ENCODE measurements at places on chromosomes 13 and 19. TPM values are rescaled to one million over a fixed set of nuclear protein-coding genes. Genes with fewer than 3 reads are reported as not detected.

The IGFL3 gene
- total RNA-seq = not detected

The C19orf33 gene
- total RNA-seq = 777 TPM

The CCDC124 gene
- 118 TPM for total RNA-seq

The RDH8 gene
- total RNA-seq = 0.43 TPM

The FOXA3 gene
- total RNA-seq = 1.1 TPM

The GPR12 gene
- not detected for total RNA-seq

The RASAL3 gene
- total RNA-seq = not detected

The TUBB4A gene
- total RNA-seq = 4.9 TPM

The SHISA7 gene
- total RNA-seq = 0.02 TPM

The TMPRSS9 gene
- not detected for total RNA-seq

The CEACAM16 gene
- total RNA-seq = 0.14 TPM

The RFX2 gene
- total RNA-seq = 9.9 TPM

The PSG6 gene
- 0.18 TPM for total RNA-seq

The SIGLEC6 gene
- not detected for total RNA-seq

The ZDHHC20 gene
- total RNA-seq = 19.9 TPM

The IFI30 gene
- 10.4 TPM for total RNA-seq

The TSSK6 gene
- total RNA-seq = 0.85 TPM

The LACC1 gene
- 3.4 TPM for total RNA-seq

The GALP gene
- total RNA-seq = not detected

The ZNF723 gene
- total RNA-seq = not detected

The OR4F17 gene
- not detected for total RNA-seq

The FFAR3 gene
- not detected for total RNA-seq

The MBD3L2 gene
- not detected for total RNA-seq

The CGB8 gene
- 5.1 TPM for total RNA-seq

The CILP2 gene
- 0.22 TPM for total RNA-seq

The C19orf18 gene
- not detected for total RNA-seq

The SIGLEC12 gene
- not detected for total RNA-seq

The PRODH2 gene
- 0.18 TPM for total RNA-seq

The CYP4F22 gene
- total RNA-seq = 0.13 TPM

The OR7D2 gene
- not detected for total RNA-seq

The C1QTNF9B gene
- total RNA-seq = not detected

The ZNF480 gene
- 16.3 TPM for total RNA-seq
